ENCODE measurements at places on chromosomes 2 and 18. TPM values are rescaled to one million over a fixed set of nuclear protein-coding genes. Genes with fewer than 3 reads are reported as not detected.

The GTF2A1L gene
- total RNA-seq = 0.67 TPM

The TMEM87B gene
- 35.8 TPM for total RNA-seq

The DCDC2C gene
- 1.5 TPM for total RNA-seq

The TLX2 gene
- total RNA-seq = not detected

The SCN9A gene
- total RNA-seq = 4.0 TPM

The SPIRE1 gene
- total RNA-seq = 25.5 TPM

The TUBA4B gene
- total RNA-seq = not detected

The UPP2 gene
- total RNA-seq = not detected

The ERICH2 gene
- total RNA-seq = not detected

The DTYMK gene
- total RNA-seq = 9.6 TPM

The KRTCAP3 gene
- 40.1 TPM for total RNA-seq

The SIX3 gene
- total RNA-seq = not detected

The OR6B2 gene
- total RNA-seq = not detected

The SCYGR4 gene
- total RNA-seq = not detected

The FKBP1B gene
- 6.6 TPM for total RNA-seq

The OTOS gene
- 62.8 TPM for total RNA-seq

The FASTKD1 gene
- 35.3 TPM for total RNA-seq

DNA sequence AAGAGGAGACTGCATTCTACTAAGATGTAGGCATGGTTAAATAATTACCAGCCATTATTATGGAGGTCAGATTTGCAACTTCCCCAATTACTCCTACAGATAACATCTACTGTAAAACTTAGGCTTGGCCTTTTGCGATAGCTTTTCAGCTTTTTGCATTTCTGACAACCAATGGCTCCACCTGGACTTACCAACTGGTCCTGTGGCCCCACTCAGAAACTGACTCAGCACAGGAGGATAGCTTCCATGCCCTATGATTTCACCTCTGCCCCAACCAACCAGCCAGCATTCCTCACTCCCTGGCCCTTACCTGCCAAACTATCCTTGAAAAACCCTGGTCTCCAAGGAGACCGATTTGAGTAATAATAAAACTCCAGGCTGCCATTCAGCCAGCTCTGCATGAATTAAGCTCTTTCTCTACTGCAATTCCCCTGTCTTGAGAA lies 28.2 kb downstream of the TUBB6 start:
- peak; percentile 57 for DNase-seq

GRCh38 chr2:163669506-163669905 lies 66.3 kb downstream of the FIGN start:
- no peak for DNase-seq

- DNase-seq = no peak
These were observed 48.9 kb upstream of the ATG16L1 start for GRCh38 chr2:233202531-233202944.

GRCh38 chr18:23265682-23266399 lies 130.6 kb downstream of the CABLES1 start:
- no peak for DNase-seq

GRCh38 chr18:76466410-76466991 lies 28.5 kb downstream of the ZNF516 start:
- no peak for DNase-seq

GRCh38 chr2:216539791-216540241 lies 41.2 kb downstream of the RPL37A start:
- peak; percentile 93 for DNase-seq

- peak; percentile 59 for DNase-seq
These were observed 230.9 kb upstream of the SLC14A2 start for GRCh38 chr18:45384137-45384961.

GRCh38 chr18:6017171-6017570 lies 121.8 kb upstream of the TMEM200C start:
- no peak for DNase-seq

DNA sequence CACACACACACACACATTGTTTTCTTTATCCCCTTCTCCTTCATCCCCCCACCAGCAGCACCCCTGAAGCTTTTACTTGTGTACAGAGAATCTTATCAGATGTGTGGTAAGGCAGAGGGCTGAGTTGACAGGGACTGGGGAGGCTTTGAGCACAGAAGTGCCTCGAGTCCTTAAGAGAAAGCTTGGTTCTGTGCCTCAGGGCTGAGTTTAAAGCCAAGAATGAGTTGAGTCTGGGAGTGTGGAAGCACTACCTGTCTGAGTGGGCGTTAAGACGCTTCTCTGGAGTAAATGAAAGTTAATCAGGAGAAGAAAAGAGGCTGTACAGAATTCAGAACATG lies 2.7 kb downstream of the ID2 start:
- peak; percentile 72 for DNase-seq

DNA sequence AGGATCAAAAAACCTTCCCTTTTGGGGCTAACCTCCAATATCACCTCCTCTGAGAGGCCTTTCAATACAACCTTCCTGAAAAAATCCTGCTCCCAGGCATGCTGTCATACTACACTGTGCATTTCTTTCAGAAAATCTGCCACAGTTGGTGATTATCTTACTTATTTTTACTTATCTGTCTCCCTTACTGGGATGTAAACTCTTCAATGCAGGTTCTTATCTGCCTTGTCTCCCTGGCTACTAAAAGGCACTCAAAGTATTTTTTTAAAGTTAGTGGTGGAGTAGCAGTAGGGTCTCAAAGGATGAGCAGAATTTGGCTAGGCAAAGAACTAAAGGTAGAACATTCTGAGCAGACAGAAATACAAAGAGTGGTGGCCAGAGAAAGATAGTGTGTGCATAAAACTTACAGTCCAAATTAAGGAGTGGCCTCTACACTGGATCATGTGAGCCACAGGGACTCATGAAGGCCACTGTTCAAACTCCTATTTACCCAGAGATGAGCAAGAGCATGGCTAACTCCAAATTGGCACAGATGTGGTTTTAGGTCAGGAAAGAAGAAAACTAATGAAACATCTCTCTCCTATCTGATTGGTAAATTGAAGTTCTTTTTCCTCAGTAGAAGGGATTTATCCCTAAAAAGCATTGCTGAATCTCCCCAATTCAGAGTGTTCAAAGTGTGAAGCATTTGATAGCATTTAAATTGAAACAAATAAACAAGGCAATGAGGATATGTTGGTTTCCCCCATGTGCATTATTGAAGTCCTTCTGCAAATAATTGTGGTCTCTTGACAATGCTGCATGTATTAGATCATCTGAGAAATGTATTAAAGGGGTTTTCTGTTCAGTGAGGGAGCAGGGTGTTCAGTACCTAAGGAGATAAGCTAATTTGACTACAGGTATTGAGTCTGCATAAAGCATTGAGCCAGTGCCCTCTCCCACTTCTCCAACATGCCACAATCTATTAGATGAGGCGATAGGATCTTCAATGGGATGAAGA lies 285.5 kb downstream of the MREG start:
- DNase-seq = no peak

DNA sequence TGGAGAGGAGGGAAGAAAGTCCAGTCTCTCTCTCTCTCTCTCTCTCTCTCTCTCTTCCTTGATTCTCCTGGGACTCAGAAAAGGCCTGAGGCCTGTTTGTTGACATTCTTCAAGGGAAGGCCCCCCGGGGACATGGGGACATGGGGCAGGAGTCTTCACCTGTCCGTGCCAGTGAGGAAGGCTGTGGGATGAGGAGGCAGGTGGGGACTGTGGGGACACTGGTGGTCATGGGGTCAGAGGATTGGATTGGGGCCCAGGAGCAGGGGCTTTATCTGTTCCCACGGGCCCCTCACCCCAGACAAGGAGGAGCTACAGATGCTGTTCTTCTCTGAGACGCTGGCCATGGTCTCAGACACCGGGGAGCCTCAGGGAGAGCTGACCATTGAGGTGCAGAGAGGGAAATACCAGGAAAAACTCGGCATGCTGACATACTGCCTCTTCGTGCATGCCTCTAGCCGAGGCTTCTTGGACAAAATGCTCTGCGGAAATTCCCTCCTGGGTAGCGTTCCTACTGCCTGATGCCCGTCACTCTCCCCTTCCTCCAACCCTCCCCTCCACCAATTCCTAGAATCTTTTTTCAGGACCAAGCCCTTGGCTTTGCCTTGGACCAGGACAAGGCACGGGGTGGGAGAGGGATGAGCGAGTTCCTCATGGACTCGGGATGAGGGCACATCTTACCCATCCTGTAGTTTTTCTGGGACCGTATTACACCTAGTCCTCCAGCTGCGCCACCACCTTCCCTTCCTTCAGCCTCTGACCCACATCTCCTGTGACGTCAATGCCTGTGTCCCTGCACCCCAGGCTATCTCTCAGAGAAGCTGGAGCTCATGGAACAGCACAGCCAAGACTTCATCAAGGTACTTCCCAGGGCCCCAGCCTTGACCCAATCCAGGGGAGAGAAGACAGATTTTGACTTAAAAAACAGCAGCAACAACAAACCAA lies 850 bp downstream of the CATIP start:
- no peak for DNase-seq

DNA sequence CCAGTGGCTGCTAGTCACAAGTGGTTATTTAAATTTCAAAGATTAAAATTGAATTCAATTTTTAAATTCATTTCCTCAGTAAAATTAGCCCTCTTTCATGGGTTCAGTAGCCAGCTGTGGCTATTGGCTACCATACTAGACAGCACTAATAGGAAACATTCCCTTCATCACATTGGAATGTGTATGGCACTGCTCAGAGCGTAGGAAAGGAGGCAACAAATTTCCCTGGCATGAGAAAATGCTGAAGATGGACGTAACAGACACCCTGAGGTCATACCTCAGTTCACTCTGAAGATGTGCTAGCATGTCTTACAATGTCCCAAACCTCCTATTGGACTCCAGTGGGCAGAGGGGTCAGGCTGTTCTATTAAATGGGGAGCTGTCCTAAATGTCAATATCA lies 96.4 kb downstream of the C1QL2 start:
- DNase-seq = no peak

- peak; percentile 92 for DNase-seq
These were observed 6.7 kb upstream of the UGT1A5 start for GRCh38 chr2:233705911-233706506.

- no peak for DNase-seq
These were observed 5.4 kb downstream of the MARS2 start for GRCh38 chr2:197710424-197711042.

DNA sequence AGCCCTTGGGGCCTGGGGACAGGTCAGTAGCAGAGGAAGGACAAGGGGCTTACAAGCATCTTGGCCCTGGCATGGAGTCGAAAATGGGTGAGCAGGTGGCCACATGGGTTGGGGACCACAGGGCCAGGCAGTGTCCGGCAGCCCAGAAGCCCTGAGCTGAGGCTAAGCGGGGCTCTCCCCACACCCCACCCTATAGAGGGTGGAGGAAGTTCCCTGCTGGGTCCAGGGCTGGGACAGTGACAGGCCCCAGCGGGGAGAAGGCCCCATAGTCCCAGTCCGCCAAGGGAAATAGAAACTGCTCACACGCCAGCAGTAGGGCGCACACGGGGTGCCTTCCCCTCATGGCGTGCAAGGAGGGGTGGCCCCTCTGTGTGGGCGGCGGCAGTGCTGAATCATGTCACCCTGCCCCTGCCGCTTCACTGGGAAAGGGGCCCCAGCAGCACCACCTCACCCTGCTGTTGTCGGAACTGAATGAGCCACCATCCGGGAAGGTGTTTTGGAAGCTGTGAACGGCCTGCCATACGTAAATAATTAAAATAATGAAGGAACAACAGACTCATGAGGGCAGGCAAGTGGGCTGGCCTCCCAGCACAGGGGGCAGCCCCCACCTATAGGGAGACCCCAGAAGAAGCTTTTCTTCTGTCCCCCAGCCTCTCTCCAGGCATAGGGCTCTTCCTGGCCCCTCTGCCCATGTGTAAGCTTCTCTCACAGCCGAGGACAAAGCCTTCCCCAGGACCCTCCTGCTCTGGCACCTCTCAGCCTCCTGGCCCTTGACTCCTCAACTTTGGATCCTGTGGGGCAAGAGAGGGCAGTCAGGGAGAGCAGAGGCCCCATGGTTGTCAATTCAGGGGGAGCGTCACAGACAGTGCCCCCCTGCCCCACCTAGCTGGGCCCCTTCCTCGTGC lies 12.7 kb upstream of the DUSP2 start:
- no peak for DNase-seq

GRCh38 chr2:226579519-226579918 lies 220.1 kb downstream of the IRS1 start:
- DNase-seq = no peak

- peak; percentile 71 for DNase-seq
These were observed 74.9 kb downstream of the INO80D start for GRCh38 chr2:206011018-206011614.

- no peak for DNase-seq
These were observed 20.2 kb downstream of the INPP4A start for GRCh38 chr2:98464772-98465310.

DNA sequence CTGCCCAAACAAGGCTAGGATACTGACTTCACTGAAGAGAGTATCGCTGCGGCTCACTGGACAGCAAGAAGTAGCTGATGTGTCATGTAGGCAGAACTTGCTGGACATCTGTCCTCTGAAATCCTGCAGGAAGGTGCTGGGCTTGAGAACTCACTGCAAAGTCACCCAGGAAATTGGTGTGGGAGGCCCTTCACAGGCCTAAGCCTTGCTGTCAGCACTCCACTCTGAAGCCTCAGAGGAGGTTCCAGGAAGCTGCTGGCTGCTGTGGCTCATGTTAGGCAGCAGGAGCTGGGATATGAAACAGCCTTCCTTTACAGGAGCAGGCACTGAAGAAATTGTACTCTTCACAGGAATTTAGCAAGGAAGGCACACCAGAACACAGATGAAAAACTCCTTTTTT lies 88.3 kb upstream of the CCDC68 start:
- DNase-seq = no peak

GRCh38 chr2:111905990-111906735 lies 7.8 kb downstream of the MERTK start:
- DNase-seq = peak; percentile 45
